OCI-M1 (cell line): ENCODE measurements at places on chromosomes 2 and 18.

GRCh38 chr2:168767258-168767657 is 35.2 kb upstream of the NOSTRIN start:
- DNase-seq, result no peak

DNA sequence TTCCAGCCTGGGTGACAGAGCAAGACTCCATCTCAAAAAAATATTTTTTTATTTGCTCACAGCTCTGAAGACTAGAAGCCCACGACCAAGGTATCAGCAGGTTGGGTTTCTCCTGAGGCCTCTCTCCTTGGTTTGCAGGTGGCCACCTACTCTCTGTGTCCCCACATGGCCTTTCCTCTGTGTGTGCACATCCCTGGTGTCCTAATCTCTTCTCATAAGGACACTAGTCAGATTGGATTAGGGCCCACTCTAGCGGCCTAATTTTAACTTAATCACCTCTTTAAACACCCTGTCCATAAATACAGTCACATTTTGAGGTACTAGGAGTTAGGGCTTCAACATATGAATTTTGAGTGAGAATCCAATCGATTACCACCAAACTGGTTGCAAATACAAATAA is 2.0 kb upstream of the RAB3GAP1 start:
- DNase-seq, result no peak

GRCh38 chr2:85231952-85232351 is 95.8 kb downstream of the TGOLN2 start:
- DNase-seq, result no peak

- DNase-seq, result no peak
Measured at GRCh38 chr2:224428787-224429440, 27.0 kb upstream of the FAM124B start.

DNA sequence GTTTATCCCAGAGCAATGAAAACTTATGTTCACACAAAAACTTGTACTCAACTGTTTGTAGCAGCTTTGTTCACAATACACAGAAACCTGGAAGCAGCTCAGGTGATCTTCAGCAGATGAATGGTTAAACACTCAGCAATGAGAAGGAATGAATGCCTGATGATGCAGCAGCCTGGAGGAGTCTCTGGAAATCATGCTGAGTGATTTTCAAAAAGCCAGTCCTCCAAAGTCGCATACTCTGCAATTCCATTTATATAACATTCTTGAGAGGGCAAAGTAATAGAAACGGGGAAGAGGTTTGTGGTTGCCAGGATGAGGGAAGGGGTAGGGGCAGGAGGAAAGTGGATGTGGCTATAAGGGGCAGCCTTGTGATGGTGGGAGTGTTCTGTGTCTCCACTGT is 108.1 kb downstream of the CTIF start:
- DNase-seq, result no peak

- DNase-seq, result no peak
Measured at GRCh38 chr2:1827686-1828085, 83.4 kb upstream of the PXDN start.

GRCh38 chr18:49730951-49731391 is 82.4 kb downstream of the ACAA2 start:
- DNase-seq, result peak; percentile 30

- DNase-seq, result no peak
Measured at GRCh38 chr2:67295851-67296250, 101.3 kb upstream of the ETAA1 start.

- DNase-seq, result no peak
Measured at GRCh38 chr18:27412556-27412955, 227.4 kb upstream of the CHST9 start.

DNA sequence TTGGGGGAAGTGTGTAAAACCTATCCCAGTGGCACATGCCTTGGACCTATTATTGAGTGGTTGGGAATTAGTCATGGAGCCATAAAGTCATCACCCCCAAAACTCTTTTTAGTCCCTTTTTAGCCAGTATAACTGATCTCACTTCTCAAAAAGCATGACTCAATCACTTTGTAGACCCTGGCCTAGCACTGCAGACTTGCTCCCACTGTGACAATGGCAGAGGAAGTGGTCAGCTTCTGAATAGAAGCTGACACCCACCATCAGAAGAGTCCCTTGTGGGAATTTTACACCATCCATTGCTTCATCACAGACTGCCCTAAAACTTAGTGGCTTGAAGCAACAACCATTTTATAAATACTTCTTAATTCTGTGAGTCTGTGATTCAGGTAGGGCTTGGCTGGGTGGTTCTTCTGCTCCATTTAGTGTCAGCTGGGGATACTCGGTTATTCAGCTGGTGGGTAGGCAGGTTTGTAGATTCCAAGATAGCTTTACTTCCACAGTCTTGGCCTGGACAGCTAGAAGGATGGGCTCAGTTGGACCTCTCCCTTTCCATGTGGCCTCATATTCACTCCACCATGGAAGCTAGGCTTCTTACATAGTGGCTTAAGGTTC is 10.8 kb upstream of the ITGA6 start:
- no peak for DNase-seq

- DNase-seq, result no peak
Measured at GRCh38 chr2:85181844-85182456, 48.8 kb downstream of the TCF7L1 start.

DNA sequence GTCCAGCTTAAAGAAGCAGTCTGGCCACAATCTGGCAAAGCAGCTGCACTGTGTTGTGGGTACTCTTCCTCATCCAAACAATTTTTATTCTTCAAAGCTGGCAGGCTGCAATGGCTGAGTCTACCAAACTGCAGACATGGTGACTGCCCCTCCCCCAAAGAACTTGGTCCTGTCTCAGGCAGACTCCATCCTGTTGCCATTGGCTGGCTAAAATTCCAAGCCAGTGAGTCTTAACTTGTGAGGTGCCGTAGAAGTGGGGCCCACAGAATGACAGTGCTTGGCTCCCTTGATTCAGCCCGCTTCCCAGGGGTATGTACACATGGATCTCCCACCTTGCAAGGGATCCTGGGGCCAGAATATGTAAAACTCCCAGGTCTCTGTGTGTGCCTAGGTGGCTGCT is 14.5 kb upstream of the NXPH2 start:
- no peak for DNase-seq

DNA sequence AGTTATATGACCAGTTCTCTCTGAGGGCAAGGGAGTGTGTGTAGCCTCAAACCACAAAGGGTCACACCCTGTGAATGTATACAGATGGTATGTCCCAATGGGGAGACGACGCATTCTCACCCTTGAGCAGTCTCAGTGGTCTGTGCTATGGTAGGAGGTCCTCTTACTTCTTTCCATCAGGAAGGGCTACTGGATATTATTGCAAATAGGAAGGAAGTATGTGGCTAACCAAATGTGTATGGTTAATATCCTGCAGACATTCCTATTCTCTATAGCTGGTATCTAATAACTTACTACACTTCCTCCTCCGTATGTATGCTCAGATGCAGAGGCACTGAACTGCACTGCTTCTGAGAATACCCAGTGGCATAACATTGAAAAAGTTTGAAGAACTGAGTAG is 306.7 kb upstream of the CCDC68 start:
- DNase-seq, result peak; percentile 9

DNA sequence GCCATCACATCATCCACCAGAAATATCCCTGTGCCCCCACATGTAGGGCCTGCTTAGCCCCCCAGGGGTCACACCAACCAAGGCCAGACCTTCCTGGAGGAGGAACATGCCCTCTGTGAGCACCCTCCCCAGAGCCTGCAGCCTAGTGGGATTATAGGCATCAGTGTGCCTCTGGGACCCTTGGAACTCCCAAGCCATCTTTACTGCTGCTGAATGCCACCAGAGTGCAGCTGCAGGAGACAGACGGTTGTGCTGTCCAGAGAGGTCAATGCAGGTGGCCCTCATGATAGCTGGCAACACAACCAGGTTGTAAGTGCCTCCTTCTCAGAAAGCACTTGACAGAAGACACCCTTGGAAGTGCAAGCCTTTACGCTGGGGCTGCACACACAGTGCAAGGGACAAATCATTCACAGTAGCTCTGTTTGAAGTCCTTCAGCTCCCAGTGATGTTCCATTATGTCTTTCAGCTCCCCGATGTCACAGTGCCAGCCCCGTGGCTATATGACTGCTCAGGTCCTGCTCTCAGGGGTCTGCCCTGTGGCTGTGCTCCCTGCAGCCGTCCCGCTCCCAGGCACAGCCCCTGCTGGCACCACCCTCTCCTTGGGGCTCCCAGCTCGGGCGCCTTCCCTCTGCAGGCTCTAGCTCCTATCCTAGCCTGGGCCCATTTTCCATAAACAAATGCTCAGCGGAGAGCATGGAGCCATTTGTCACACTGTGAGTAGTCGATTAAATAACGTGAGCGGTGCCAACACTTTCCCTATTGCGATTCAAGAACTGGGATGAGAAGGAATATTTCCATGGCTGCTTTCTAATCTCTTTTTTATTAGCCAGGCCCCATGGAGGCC is 65.1 kb downstream of the EDAR start:
- no peak for DNase-seq

DNA sequence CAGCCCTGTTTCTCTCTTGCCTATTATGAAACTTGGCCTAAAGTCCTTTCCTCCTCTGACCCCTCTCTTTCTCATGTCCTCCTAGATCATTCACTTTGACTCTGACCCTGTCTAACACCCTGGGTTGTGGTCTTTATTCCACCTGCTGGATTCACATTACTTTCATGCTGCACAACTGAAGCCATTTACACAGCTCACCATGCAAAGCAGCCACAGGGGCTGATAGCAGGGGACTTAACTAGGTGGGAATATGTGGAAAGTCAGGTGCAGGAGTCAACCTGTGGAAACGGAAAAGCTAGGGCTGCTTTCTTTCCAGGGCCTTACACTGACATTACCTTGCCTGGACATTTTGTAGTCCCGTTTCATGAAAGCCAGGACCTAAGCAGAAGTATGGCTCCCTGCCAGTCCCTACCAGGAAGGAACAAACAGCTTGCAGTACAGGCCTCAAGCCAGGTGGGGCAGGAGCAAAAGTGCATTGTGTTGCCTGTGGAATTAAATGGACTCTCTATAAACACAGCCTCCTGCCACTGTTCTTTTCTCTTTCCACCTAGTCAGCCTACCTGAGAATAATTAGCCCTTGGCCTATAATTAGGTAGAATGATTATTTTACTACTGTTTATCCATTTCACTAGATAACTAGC is 11.8 kb downstream of the MAPRE3 start:
- DNase-seq, result peak; percentile 84

GRCh38 chr2:109700680-109701274 is 86.6 kb downstream of the SOWAHC start:
- DNase-seq, result no peak

GRCh38 chr2:67463810-67464209 is 66.7 kb downstream of the ETAA1 start:
- DNase-seq, result no peak

DNA sequence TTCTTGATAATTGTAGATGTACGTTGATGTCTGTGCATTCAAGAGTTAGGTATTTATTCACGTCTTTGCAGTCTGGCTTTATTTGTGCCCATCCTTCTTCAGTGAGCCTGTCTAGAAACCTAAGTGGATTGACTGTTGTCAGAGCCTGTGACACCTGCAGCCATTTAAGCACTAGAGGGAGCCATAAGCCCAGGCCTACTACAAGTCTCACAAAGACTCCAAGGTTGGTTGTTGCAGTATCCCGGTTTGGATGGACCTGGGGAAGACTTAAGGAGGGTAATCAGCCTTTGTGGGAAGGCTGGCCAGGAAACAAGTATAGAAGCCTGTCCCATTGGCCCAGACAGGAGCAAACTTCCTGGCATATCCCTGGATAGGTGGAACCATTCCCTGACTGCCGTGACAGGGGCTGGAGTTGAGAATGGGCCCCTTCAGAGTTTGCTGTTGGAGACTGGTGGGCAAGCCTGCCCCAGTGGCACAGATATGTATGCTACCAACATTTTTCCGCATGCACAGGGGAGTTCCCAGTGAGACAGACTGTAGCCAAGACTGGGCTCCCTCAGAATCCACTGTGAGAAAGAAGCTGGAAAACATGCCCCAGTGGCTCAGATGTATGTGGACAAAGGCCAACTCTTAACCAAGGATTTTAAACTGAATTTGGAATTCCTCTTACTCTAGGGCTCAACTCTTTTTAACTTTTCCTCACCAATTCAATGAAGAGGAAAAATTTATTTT is 9.3 kb upstream of the LRRC30 start:
- DNase-seq, result peak; percentile 63

DNA sequence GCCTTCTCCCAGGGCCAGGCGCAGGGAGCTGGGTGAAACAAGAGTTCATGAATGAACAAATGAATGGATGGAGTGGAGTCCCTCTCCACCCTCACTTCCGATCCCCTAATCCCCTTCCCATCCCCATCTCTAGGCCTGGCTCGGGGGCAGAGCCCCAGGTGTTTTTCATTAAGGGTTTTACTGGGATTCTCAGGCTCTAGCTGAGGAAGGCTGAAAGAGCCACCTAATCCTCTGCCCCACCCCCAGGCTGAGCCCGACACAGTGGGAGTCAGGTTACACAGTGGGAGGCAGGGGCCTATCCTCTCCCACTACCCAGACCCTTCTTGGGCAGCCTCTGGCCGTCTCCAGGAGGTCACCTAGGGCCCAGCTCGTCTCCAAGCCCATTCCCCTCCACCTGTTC is 36.1 kb downstream of the SDC1 start:
- DNase-seq, result no peak

GRCh38 chr2:129883121-129883520 is 96.3 kb upstream of the RAB6C start:
- DNase-seq, result no peak

DNA sequence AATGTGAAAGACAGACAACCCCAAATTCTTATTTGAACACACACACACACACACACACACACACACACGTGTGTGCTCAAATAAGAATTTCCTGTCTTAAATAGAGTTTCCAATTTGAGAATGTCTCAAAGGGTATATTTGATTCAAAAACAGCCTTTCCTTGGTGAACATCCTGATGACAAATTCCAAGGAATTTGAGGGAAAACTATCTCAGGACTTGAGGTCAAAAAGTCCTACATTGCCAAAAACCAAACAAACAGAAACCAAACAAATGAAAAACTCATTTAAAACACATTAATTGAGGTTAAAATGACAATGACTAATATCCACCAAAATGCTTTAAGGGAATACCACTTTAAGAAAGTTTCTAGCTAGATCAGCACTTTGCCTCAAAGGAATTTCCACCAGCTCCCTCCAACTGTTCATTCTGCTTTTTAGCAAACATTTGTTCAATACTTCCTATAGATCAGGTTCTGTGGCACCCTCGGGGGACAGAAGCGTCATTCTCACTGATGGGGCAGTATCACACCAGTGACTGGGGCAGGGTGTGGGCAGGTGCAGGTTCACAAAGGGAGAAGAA is 232.1 kb upstream of the TRIB2 start:
- DNase-seq, result no peak

DNA sequence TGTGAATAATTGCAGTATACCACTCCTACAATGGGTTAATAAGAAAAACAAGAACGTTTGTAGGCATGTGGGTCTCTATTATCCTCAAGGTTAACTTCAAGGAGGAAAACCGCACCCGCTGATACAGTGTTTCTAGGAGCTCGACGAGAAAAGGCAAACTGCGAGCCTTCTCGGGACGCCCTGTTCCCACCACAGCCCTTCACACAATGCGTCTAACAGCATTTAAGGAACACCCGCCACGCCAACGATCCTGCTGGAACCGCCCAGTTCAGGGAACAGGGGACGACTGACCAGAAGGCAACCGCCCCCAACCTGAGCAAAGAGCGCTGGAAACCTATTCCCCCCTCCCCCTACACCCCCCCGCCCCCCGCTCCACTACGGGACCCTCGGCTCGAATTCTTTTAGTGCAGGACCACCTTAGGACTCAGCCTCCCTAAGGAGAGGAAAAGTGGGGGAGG is 710 bp upstream of the TMSB10 start:
- peak; percentile 81 for DNase-seq
